ENCODE measurements at places on chromosomes 11 and 22. TPM values are rescaled to one million over a fixed set of nuclear protein-coding genes. Genes with fewer than 3 reads are reported as not detected.

Gene PAX6
- not detected for total RNA-seq

Gene MOGAT2
- not detected for total RNA-seq

GRCh38 chr11:72924568-72925190 is 110.5 kb downstream of the ATG16L2 start:
- no peak overlapping the region for H3K4me3 ChIP-seq
- no peaks in the 10 kb centered on the region for H3K27me3 ChIP-seq
- peaks cover 4% of the 10 kb centered on the region for H3K36me3 ChIP-seq
- H3K4me1 ChIP-seq = peaks cover 15% of the 10 kb centered on the region
- DNase-seq = no peak

- no peaks in the 10 kb centered on the region for H3K27me3 ChIP-seq
- no peaks in the 10 kb centered on the region for H3K4me1 ChIP-seq
- H3K36me3 ChIP-seq = no peaks in the 10 kb centered on the region
- no peak overlapping the region for H3K4me3 ChIP-seq
Measured at GRCh38 chr11:63709336-63709884, 28.1 kb downstream of the RTN3 start.

All from left lung (tissue), 14 donors.